Activated naive CD4-positive, alpha-beta T cell treated with anti-CD3 and anti-CD28 coated beads, Interleukin-2, amount 50 U/mL, for 72 hours (primary cell): ENCODE measurements at places on chromosomes 1 and 21. TPM values are rescaled to one million over a fixed set of nuclear protein-coding genes. Genes with fewer than 3 reads are reported as not detected.
A peak's percentile ranks its signal among the peaks of the same experiment; 100 is the strongest.

Gene LENEP
- 0.66 TPM for total RNA-seq

GRCh38 chr1:29473161-29473855 lies 237.0 kb downstream of the PTPRU start:
- peak; percentile 20 for DNase-seq

Gene DRAXIN
- total RNA-seq, result 0.04 TPM

GRCh38 chr1:3577711-3578432 lies 33.4 kb downstream of the MEGF6 start:
- DNase-seq, result no peak

Gene LRRIQ3
- total RNA-seq, result 1.5 TPM

Gene LRRN2
- total RNA-seq, result not detected
